CD4-positive, alpha-beta T cell treated with Interleukin-2 at 100 ng/mL for 4 hours (primary cell): ENCODE measurements at places on chromosomes 6 and 20.

DNA sequence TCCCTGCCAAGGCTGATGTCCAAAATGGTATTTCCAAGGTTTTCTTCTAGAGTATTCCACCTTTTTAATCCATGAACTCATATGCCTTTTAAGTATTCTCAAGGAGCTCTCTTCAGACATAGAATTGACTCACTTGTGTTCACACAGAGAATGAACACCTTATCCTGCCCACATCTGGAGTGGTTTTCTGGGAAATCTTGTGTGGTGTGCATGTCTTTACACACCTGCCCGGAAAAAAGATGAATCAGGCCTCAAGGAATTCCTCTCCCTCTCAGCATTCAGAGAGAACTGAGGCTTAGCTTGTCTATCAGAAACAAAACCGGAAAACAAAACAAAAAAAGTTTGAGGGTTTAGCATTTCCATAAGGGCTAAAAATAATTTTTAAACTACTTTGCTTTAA is 148.8 kb downstream of the TFAP2A start:
- DNase-seq, result no peak

GRCh38 chr6:46215777-46216176 is 45.0 kb upstream of the ENPP5 start:
- DNase-seq, result no peak

DNA sequence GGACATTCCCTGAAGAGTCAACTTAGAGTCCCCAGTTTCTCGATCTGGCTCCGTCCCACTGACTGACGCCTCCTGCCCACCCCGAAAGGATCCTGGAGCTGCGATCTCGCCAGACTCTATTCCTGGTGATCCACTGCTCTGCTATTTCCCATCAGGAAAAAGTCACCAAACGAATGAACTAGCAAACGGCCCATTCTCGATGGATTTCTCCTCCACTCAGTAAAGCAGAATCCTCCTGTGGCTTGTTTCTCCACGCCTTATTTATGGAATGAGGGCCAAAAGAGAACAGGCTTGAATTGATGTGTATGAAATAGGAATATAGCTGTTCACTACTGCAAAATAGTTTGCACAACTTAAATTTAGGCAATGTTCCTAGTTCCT is 5.4 kb downstream of the NKX2-4 start:
- DNase-seq, result no peak

- no peak for DNase-seq
These were observed 100.7 kb upstream of the STMND1 start for GRCh38 chr6:17001188-17001587.

GRCh38 chr20:6605055-6605935 is 162.2 kb upstream of the BMP2 start:
- no peak for DNase-seq

DNA sequence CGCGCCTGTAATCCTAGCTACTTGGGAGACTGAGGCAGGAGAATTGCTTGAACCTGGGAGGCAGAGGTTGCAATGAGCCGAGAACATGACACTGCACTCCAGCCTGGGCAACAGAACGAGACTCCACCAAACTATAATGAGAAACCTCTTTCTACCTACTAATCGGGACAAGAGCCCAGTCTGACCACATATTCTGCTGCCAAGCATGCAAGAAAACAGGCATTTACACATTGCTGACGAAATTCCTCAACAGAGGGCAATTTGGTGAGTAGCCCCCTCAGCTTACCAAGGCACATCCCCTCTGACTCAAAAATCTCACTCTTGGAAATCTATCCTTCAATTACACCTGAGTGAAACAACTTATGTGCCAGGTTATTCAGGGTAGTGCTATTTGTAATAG is 81.2 kb downstream of the SLC23A2 start:
- no peak for DNase-seq

GRCh38 chr6:126664271-126664670 is 324.4 kb downstream of the CENPW start:
- DNase-seq, result no peak

GRCh38 chr6:18147160-18147559 is 7.7 kb downstream of the TPMT start:
- DNase-seq, result no peak

- peak; percentile 8 for DNase-seq
These were observed 34.2 kb upstream of the MDGA1 start for GRCh38 chr6:37731888-37732287.

DNA sequence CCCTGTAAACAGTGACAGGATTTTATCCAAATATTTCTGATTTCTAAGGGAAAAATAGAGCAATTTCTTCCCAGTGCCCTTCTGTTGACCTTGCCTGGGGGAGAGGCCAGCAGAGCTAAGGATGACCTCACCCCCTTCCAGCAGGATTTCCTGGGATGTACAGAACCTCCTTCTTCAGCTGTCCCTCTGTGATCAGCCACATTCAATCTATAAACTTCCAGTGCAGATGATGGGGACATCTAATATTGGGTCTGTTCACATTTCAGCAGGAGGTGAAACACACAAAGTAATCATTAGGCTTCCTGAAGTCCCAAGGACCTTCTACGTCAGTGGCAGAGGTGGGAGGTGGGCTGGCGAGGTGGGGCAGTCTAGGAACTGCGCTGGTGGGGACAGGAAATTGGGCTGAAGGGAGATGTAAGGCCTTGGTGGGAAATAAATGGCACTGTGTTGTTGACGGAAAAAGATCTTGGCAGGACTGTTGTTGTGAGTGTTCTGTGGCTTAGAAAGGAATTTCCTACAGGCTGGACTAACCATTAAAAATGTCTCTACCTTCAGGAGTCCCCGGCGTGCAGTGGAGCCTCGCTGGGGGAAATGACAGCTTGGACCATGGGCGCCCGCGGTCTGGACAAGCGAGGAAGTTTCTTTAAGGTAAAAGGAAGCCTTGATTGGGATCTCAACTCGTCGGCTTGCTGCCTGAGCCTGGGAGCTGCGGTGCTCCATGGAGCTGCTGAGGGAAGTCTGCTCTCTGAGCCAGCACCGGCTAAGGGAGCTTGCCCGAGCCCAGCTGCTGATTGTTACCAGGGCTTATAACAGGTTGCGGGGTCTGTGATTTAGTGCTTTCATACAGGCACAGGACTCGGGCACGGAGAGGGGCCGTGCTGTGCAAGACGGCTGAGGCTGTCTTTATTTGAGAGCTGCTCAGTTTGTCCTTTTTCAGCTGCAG is 127.9 kb upstream of the NAA20 start:
- no peak for DNase-seq

DNA sequence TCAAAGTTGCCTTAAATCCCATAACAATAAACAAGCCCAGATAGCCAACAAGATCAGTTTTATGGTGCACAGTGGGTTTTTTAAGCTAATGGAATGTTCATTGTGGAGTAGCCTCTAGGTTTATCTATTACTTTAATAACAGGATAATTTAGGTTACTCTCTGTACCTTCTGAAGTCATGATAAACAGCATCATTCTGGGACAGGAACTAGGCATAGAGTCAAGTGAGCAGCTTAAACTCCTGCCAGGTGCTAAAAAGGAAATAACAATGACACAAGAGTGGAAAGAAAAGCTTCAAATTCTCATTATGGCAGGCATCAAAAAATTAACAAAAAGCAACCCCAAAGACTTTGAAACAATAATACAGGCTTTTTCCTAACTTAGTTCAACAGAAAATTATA is 228.8 kb downstream of the HACE1 start:
- DNase-seq, result no peak

GRCh38 chr6:87762116-87762515 is 60.1 kb upstream of the AKIRIN2 start:
- no peak for DNase-seq

GRCh38 chr6:123956492-123957139 is 153.0 kb downstream of the NKAIN2 start:
- no peak for DNase-seq

DNA sequence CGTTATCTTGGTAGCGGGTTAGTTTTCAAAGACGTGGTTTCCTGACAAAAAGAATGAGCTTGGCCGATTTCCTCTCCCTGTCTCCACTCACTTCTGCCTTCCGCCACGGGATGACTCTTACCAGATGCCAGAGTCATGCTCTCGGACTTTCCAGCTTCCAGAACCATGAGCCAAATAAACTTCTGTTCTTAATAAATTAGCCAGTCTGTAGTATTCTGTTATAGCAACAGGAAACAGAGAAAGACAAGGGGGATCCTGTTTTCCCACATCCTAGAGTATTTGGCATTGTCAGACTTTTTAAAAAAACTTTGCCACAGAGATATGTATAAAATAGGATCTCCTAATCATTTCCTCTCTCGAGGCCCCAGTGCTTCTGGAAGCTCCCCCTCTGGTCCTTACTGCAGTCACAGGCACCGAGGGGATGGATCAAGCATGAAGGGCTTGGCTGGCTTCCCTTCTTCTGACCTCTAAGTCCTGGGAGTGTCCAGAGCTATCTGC is 84.9 kb upstream of the NAA20 start:
- DNase-seq, result no peak

DNA sequence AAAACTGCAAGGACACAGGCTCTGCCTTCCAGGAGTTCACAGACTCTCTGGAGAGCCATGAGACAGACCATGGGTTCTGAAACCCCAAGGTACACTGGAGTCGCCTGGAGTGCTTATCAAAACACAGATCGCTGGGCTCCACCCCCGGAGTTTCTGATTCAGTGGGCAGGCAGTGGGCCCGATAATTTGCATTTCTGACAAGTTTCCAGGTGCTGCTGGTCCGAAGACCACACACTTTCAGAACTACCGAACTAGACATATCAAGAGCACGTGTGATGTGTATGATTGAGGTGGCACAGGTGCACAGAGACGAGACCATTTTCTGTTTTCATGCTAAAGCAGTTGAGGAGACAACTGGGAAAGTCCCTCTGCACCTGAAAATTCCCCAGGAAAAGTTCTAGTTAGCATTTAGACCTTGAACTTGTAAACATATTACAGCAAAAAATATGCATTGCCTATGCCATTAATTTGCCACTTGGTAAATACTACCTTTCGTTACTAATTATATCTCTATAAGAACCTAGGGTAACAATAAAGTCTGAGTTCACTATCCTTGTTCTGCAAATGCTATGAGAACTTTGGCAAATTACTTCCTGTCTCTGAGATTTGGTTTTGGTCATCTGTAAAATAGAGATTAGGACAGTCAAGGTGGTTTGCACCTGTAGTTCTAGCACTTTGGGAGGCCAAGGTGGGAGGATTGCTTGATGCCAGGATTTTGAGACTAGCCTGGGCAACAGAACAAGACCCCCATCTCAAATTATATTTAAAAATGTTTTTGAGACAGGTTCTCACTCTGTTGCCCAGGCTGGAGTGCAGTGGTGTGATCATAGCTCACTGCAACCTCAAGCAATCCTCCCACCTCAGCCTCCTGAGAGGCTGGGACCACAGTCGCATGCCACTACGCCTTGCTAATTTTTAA is 14.3 kb upstream of the PIM1 start:
- DNase-seq, result peak; percentile 64

GRCh38 chr6:43682724-43683429 is 4.7 kb downstream of the MRPS18A start:
- no peak for DNase-seq

- no peak for DNase-seq
These were observed 100.9 kb upstream of the IYD start for GRCh38 chr6:150267686-150268561.

DNA sequence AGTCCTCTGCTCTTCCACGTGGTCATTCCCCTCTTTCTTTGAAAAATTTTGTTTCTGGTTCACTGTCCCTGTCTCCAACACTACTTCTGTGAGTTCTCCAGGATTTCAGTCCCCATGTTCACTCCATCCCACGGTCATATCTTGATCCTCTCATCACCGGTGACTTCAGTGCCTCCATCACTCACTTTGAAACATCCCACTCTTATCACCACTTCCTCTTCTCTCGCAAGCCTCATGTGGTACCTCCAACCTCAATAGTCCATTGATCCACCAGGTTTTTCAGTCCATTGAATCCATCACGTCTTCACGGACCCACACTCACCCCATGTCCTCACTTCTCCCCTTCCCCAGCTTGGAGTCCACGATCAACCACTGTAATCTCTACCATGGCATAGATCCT is 64.8 kb downstream of the CARMIL1 start:
- DNase-seq, result no peak

DNA sequence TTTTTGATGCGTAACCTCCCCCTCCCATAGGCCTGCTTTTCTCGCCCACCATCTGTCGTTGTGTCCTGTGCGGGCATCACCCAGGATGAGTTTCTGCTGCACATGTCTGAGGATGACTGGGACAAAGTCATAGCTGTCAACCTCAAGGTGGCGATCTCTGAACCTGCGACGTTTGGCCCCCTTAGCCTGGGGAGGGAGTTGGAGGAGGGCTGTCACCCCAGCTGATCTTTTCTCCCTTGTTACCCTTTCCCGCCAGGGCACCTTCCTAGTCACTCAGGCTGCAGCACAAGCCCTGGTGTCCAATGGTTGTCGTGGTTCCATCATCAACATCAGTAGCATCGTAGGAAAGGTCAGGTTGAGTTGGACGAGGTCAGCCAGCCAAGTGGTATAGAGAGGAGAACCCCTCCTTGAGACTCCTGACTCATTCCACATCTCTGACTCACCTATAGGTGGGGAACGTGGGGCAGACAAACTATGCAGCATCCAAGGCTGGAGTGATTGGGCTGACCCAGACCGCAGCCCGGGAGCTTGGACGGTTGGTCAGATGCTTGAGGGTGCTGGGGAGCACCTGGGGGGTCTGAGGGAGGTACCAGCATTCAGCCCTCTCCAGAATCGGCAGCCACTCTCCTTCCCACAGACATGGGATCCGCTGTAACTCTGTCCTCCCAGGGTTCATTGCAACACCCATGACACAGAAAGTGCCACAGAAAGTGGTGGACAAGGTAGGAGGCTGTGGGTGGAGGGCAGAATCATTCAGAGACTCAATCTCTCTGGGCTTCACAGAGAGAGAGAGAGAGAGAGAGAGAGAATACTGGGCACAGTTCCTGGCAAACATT is 954 bp downstream of the HSD17B8 start:
- peak; percentile 32 for DNase-seq

GRCh38 chr6:71349976-71350615 is 61.5 kb downstream of the OGFRL1 start:
- DNase-seq, result no peak

DNA sequence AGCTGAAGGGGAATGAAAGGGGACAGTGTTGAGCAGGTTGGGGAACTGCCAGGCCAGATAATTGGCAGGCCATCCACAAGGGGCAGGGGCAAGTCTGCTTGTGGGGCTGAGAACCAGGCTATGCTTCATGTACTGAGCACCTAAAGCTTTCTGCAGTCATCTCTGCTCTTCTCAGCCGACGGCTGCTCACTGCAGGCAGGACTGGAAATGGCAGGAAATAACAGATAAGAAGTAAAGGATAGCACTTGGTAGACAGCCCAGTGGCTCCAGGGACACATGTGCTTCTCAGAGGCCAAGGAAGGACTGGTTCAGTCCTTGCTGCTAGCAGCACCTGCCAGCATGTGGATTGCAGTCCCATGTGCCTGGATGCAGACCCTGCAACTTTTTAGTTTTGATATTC is 89.8 kb downstream of the CD164 start:
- no peak for DNase-seq

DNA sequence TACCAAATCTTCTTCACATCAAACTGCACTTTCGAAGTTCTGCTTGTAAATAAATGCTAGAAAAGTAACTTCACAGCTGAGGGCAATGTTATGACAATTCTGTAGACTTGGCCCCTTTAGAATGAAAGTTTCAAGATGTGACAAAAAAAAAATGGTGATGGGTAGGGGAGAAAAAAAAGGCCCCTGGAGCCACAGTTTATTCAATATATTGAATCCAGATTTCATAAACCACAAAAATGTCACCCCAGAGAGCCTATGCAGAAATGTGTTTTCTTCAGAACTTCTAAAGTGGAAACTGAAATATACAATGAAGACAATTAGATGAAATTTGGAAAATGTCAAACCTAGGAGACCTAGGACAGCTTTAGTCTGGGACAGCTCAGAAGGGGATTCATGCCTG is 143.1 kb downstream of the EDN3 start:
- DNase-seq, result no peak
